ENCODE measurements at places on chromosomes 1 and 21.

- DNase-seq = no peak
These were observed 49.4 kb upstream of the DESI2 start for GRCh38 chr1:244603498-244603897.

DNA sequence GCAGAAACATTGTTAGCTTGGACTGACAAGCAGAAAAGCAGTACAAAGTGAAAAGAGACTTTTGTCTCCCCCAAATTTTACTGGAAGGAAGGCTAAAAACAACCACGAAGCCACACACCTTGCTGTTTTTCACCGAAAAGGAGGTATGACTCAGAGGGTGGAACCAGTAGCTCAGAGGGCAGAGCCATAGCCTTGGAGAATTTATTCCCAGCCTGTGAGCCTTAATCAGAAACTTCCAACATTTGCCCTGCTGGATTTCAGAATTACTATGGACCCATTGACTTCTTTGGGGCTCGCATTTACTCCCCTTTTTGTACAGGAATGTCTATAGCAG lies 32.0 kb downstream of the RPS6KC1 start:
- DNase-seq = no peak

GRCh38 chr1:12436817-12437599 lies 181.0 kb downstream of the DHRS3 start:
- DNase-seq = no peak

DNA sequence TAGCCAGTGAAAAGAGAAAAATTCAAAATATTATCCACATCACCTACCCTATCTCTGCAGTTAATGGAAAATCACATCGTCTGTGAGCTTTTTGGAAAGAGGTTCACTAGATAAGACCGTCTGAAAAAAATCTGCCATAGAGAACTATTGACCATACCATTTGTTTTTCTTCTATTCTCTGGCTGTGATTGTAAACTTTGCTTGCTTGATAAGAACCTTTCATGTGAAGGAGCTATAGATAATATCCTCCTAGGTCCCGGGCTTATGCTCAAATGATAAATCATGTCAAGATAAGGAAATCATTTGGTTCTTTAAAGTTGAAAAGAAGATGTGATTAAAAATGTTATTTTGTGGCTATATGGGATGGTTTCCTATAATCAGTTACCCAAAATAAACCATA lies 369.9 kb downstream of the SIPA1L2 start:
- no peak for DNase-seq

- DNase-seq = no peak
These were observed 87.3 kb upstream of the TLR5 start for GRCh38 chr1:223230161-223230881.

- DNase-seq = no peak
These were observed 42.0 kb downstream of the EEIG2 start for GRCh38 chr1:108601708-108602410.

GRCh38 chr1:22096463-22096862 lies 44.0 kb downstream of the CDC42 start:
- no peak for DNase-seq

DNA sequence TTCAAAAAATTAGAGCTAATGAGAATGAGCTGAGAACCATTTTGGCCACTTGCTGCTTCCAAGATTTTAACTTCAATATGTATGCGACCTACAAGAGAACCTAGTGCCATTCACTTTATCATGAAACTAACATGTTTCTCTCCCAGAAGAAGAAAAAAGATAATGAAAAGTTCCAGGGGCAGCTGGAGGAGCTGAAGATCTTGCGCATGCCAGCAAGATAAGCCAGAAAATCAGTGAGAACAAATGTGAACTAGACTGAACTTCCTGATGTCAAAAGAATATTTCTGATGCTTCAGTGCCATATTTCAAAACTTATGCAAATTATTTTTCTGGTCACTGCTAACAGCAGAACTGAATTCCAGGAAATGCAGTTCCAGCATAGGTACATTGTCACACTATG lies 1265.1 kb downstream of the BRINP3 start:
- no peak for DNase-seq

DNA sequence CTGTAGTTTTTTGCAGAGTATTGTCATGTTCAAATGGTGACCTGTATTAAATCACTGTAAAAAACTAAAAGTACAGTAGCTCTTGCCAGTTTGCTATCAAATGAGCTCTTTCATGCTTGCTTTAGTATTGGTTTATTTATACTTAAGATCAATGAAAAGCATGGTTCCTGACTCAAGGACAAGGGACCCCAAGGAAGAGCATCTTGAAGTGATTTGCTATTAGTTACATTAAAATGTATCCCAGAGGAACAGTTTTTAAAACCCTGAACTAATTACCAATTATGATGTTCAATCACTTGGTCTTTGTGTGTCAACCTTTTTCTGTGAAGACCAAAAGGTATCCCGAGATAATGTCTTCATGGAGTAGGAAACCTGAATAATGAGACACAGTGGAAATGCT lies at the start of gene OR13G1:
TSS of gene OR13G1 (minus strand) at position 101 of the 400 bp plus-strand sequence. CDS start 6,698 bp downstream, outside the sequence.
- DNase-seq = no peak

GRCh38 chr1:44262816-44263567 lies 49.7 kb downstream of the DMAP1 start:
- no peak for DNase-seq

DNA sequence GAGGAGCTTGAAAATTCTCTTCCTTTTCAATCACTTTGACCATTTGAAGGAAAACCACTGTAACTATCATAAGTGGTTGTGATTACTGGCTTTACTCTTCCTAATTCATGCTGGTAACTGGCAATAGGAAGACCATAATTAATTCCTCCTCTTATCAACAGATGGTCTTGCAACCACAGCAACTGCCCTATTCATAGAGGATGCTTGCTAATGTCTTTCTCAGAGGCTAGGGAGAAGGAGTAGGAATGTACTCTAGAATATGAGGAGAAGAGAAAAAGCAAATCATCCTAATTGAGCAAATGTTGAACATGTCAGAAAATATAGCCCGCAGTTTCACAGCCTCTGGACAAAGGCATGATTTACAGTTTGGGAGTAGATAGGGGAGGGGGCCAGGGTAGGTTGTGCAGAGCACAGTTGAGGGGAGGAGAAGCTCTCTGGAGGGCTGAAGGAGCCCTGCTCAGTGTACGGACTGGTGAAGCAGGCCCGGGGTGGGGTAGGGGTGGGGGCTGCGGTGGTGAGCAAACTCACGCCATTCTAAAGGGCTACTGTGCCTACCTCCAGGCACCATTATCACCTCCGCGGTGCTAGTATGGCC lies 192.9 kb downstream of the PCP4 start:
- DNase-seq = no peak

DNA sequence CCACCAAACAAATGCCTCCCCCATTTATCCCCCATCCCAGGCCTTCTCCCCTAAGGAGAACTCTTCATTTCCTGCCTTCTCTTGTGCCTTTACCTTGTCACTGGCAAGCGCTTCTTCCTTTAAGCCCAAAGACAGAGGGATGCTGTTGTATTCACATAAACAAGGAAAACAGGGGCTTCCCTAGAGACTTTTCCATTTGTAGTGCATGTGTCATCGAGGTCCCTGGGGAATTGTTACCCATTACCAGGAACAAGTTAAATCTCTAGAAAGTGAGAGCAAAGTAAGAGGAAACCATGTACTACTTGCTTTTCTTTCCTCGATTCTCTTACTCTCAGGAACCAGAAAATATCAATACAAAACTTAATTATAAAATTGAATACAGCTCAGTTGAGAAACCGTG lies 114.4 kb upstream of the DPT start:
- DNase-seq = no peak

- DNase-seq = no peak
These were observed 51.7 kb downstream of the RASSF5 start for GRCh38 chr1:206558794-206559671.

DNA sequence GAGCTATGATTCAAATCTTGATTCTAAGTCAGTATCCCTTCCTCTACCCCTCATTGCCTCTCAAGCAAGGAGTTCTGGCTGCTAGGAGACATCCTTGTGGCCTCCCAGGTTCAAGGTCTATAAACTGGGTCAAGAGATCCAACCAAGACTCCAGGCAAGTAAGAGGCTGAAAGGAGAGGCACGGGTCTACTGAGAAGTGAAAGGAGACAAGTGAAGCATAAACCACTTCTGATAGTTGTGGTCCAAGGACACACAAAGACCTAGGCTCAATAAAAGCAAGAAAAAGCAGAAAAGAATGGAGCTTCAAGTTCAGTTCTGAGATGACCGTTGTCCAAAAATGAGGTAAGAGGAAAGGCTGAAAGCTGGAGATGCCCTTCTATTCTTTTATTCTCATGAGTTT lies 17.8 kb upstream of the PPP2R5A start:
- DNase-seq = no peak

GRCh38 chr21:30714456-30714855 lies 4.1 kb downstream of the KRTAP21-3 start:
- DNase-seq = no peak

DNA sequence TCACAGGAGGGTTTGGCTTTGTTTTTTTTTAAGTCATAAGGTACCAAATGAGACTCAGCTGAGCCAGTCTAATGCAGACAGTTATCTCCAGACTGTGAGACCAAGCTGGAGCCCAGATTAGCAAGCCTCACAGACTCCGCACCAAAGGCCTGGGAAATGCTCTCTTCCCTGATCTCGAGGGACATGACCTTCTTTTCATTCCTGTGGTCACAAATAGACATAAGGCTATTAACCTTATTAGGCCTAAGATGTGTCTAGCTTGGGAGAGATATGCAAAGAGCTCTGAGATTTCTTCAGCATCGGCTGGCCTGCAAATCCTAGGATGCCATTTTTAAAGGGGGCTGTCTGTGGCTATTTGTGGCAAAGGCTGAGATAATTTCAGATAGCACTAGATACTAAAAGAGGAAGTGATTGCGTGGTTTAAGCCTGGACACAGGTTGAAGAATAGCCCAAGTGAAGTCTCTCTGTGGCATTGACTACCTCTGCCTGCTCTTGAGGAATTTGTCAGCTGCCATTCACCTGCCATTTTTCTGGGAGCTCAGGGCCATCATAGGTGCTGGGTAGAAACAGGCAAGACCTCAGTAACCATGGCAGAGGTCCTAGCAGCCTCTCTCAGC lies 301.3 kb downstream of the SIPA1L2 start:
- no peak for DNase-seq

GRCh38 chr1:84376000-84376910 lies 22.0 kb upstream of the DNASE2B start:
- DNase-seq = no peak

DNA sequence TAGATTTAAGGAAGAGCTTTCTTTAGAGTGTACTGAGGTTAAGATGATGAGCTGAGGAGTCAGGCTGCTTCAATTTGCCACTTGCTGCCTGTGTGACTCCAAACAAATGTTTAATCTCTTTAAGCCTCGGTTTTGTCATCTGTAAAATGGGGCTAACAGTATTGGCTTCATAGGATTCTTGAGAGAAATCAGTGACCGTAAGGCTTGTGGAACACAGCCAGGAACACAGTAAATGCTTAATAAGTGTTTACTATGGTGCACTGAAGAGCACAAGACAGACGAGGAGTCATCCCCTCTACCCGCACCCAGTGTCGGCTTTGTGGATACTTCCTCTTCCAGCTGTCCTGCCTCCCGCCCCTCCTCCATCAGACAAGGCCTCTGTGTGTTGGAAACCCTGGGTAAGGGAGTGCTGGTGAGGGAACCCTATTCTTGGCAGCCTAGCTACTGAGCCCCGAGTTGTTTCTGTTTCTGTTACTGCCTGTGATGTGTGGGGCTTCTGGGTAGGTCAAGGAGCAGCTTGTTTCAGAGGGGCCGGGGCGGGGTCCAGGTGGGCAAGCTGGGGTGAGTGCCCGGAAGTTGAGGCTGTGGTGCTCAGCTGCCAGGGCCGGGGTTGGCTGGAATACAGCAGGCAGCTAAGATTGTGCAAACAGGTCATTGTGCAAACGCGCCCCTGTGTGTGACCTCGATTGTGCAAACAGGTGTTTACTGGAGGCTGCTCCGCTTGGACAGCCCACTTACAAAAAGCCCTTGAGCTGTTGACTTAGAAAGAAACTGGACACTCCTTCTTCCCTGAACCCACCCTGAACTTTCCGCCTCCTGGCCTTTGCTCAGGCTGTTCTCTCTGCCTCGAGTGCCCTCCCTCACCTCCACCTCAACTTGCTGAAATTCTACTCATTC lies 4.0 kb upstream of the CSF3R start:
- DNase-seq = no peak

DNA sequence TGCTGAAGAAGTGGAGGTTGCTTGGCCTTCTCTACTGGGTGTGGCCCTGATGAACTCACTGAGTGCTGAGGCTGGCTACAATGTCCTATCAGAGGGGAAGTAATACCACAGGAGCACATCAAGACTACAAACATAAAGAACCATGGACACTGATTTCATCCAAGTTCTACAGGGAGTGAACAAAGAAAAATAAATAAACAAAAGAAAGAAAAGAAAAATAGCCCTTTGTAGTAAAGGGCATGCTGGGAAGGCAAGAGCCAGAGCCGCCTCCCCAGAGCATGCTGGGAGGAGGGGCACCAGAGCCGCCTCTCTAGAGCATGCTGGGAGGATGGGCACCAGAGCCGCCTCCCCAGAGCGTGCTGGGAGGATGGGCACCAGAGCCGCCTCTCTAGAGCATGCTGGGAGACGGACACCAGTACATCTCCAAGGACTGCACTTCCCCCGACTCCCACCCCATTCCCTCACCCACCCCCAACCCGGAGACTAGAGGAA lies 65.9 kb downstream of the LAMC2 start:
- DNase-seq = no peak

All from stimulated activated CD8-positive, alpha-beta memory T cell treated with anti-CD3 and anti-CD28 coated beads, Interleukin-7, amount 100 ng/mL, for 1 hour (primary cell).